HT-29 (cell line): ENCODE measurements at places on chromosomes 5 and 9.

- DNase-seq: no peak
Observed at GRCh38 chr9:89453452-89453851, 44.5 kb downstream of the SEMA4D start.

GRCh38 chr5:160185626-160186360 lies 43.5 kb upstream of the FABP6 start:
- DNase-seq: no peak

- no peak for DNase-seq
Observed at GRCh38 chr5:181008136-181008535, 19.5 kb downstream of the BTNL3 start.

DNA sequence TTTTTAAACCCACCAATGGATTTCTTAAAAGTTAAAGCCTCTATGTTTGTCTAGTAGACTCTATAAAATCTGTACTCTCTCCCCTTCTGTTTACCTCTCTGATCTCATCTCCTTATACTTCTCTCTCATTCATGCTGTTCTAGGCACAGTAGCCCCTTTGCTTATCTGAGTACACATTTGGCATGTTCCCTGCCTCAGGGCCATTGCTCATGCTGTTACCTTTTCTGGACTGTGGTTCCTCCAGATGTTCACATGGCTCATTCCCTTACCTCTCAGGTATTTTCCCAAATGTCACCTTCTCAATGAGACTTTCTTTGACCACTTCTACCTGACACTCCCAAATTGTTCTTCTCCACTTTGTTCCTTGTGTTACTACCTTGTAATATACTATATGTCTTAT lies 176.1 kb downstream of the CWC27 start:
- no peak for DNase-seq

GRCh38 chr5:73693573-73694061 lies 67.6 kb downstream of the ARHGEF28 start:
- DNase-seq: peak; percentile 69

DNA sequence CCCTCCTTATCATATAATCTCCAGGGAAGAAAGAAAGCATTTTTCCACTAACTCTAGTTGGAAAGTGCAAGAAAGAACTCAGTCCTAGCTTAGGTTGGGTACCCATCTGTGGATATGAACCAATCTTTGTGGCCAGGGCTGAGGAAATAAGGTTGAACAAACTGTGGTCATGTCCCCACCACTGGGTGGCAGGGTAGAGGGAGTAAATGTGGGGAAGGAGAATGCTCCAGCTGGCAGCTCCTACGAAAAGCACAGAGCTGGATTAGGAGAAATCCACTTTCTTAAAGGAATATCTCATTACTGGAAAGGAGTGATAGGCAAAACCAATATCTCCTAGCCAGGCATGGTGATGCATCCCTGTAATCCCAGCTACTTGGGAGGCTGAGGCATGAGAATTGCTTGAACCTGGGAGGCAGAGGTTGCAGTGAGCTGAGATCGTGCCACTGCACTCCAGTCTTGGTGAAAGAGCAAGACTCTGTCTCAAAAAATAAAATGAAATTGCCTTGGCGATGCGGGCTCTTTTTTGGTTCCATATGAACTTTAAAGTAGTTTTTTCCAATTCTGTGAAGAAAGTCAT lies 175.1 kb downstream of the CCDC192 start:
- peak; percentile 85 for DNase-seq

- DNase-seq: no peak
Observed at GRCh38 chr5:7676455-7676854, 174.5 kb downstream of the CFAP90 start.

GRCh38 chr5:17081142-17081541 lies 136.3 kb upstream of the BASP1 start:
- DNase-seq: peak; percentile 19

DNA sequence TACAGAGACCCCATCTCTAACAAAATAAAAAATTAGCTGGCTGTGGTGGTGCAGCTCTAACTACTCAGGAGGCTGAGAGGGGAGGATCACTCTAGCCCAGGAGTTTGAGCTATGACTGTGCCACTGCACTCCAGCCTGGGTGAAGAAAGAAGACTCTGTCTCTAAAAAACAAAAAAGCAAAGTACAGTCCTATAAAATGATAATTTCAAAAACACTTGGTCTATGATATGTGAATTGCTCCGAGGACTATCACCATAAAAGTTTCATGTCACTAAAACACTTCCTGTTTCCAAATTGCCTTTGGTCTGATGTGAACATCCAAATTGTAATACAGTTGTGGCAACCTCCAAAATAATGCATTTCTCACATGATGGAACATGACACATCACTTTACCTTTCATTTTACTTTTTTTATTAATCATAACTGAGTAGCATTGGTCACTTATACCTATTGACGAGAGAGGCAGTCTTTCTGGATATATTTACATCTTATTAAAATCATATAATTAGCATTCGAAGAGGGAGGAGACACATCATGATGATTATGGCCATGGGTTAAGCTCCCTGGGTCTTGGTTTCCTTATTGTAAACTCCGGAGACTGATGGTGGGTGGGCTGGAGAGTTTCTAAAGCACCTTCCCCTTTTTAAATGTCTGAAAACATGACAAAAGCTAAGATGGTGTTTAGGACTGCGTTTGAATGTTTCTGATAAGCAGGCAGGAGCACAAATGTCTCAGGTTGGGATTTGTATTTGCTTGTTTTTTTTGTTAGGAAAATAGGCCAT lies 25.8 kb upstream of the CD180 start:
- DNase-seq: no peak

GRCh38 chr9:7507026-7507425 lies 292.6 kb downstream of the DMAC1 start:
- no peak for DNase-seq

DNA sequence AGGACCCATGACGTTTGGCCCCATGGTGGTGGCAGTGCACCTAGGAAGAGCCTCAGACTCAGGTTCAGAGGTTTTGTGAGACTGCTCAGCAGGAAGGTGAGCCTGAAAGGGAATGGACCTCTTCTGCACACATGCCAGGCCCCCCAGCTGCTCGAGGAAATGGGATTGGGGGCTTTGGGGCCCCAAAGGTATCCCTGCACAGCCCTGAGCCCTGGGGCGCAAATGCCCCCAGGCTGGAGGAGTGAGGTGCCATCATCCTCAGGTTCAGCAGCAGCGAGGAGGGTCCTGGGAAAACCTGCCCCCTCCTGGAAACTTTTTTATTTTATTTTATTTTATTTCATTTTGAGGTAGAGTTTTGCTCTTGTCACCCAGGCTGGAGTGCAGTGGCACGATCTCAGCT lies 171.8 kb upstream of the MVB12B start:
- DNase-seq: no peak

DNA sequence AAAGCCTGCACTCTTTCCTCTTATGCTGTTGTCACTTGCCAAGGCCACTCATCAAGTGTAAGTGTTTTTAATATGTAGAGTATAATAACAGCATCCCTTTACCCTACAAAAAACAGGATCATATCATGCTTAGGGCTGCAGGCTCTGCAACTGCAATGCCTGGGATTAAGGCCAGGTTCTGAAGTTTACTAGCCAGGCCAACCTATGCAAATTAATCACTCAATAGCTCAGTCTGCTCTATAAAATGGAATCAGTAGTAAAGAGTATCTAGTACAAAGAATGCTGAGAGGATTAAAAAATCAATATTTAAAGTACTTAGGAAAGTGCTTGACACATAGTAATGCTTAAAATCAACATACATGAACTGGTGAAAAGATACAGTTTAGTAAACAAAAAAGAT lies 253.3 kb downstream of the EDIL3 start:
- no peak for DNase-seq

DNA sequence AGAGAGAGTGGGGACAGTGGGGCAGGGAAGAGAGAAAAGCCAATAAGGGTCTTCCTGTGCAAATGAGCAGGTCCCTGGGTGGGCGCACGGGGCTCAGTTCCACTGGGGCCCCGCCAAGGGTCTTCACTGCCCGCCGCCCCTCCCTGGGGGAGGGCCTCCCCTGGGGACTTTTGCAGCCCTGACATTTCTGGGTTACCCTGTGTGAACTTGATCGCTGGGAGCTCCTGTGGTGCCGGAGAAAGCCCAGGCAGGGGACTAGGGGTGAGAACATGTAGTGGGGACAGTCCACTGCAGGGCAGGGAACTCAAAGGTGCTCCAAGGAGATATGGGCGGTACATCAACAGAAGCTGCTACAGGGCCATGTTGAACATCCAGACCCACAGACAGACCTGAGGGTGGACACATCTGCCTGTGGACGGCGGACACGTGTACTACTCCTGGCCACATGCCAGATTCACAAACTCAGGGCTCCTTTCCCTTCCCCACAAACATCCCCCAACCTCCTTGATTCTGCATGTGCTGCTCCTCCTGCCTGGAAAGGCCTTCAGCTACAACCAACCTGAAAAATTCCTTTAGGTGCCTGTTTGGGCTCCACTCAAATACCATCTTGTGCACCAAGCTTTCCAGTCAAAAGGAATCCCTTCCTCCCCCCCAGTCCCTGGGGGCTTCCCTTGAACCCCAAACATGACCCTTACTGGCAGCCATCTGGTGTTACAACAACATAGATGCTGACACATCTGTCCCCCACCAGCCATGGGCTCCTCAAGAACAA lies 43.0 kb upstream of the NEK6 start:
- no peak for DNase-seq
